Mammary epithelial cell (primary cell): ENCODE measurements at places on chromosomes 7 and 10.

DNA sequence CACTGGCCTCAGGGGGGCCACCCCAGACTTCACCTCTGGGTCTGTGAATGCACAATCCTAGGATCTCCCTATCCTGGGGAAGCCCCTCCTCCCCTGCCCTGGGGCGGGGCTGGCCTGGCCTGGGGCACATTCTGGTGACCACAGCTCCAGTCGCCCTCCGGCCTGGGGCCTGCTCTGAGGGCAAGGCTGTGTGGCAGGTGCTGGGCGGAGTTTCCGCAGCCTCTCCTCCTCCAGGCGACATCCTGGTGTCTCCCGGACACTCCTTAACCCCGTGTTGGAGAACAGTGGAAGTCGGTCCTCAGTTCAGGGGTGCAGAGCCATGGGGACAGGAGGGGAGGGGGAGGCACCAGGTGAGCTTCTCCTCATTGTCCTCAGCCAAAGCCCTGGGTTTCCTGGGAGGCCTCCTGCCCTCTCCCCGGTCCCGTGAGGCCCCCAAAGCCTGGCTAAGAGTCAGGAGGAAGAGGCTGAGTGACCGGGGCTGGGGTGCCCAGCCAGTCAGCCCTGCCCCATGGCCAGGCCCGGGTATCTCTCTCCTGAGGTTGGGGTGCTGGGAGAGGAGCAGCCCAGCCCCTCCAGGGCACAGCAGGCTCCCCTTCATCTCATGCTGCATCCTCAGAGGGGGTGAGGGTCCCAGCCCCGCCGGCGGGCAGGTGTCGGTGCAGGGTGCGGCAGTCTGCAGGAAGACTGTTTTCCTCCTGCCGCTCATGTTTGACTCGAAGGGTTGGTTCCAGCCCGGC lies 22.6 kb downstream of the UNCX start:
- no peak for DNase-seq

- no peak for DNase-seq
These were observed 886 bp downstream of the NSUN6 start for GRCh38 chr10:18650404-18650997.

- no peak for DNase-seq
These were observed 432.5 kb downstream of the KCNMA1 start for GRCh38 chr10:77205135-77205534.

DNA sequence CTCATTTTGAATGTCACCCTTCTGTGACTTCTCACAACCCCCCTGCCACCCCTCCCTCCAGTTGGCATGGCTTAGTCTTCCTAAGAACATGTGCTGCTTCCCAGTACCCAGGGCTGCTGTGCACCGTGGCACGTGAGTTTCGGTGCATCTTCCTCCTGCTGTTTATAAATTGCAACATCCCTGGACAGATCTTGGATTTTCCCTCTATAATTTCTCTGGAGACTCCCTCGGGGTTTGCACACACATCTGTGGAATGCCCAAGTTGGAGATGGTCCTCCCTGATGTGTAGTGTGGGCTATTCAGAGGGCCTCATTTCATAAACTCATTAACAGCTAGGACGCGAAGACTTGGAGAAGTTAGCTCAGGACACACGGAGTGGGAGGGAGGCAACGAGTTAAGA lies 52.9 kb downstream of the IKZF1 start:
- DNase-seq: no peak

DNA sequence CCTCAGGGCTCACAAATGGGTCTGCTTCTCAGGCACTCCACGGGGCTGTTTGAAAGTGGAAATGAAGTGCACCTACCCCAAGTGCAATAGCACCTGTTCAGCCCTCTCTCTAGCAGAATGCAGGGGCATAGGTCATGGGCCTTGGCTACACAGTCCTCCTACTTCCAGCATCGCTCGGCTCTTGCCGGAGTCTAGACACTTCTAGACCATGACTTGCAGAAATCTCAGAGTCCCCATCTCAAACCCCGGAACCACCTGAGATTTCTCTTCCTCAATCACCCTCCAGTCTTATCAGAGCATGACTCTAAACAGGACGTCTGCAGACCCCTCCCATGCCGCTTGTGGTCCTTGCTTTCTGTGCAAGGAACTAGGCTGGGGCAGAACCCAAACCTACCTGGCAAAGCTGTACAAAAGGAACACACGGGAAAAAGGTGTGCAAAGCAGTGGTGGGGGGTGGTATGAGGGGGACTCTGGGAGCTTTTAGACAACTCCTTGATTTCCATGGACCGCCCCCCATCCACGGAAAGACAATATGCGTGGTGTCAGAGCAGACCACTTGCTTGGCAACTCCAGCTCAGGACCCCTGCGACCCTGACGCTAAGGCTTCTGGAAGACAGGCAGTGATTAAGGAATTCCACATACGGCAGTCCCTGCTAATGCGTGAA lies 13.8 kb downstream of the TMEM273 start:
- DNase-seq: no peak

DNA sequence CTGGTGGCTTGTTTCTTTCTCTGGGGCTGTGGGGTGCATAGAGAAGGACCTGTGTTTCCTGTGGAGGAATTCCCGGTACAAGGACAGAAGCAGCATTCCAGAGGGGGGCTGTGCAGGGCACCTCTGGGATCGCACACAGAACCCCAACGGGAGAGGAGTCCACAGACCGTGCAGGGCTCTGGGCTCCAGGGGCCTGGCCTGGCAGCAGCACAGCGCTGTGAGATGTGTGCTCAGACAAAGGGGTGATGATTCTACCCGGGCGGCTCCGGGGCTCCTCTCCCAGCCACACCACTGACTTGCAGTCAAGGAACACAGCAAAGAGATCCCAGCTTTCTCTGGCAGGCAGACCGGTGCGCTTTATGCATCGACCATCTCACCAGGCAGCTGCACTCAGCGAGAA lies 6.9 kb upstream of the SHH start:
- DNase-seq: no peak

DNA sequence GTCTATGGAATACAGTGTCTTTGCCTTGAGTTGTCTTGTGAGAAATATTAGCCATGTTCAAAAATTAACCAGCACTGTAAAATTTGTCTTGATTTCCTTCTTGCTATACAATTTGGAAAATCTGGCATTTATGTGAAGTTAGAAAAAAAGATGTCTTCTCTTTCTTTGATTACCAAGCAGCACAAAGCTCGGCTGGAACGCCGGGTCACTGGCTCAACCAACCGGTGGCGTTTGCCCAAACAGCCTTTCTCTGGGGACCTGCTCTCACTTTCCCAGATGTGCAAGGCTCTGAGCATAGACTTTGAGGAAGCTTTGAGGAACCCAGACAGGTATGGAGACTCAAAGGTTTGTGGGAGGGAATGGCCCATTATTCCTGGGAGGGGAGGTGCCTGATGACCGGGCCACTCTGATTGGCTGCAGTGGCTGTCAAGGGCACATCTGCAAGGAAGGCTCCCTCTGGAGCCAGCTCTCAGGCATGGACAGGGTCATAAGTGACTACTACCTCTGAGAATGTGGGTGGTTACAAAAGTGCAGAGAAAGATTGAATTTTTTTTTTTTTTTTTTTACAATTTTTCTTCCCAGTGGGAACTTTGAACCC lies 5.6 kb downstream of the BTBD16 start:
- no peak for DNase-seq

- no peak for DNase-seq
These were observed 57.4 kb upstream of the NEBL start for GRCh38 chr10:20954519-20954918.

GRCh38 chr10:78515873-78516153 lies 482.1 kb downstream of the RPS24 start:
- no peak for DNase-seq

- DNase-seq: no peak
These were observed 25.3 kb upstream of the FOXL3 start for GRCh38 chr7:264541-265191.

GRCh38 chr7:21028186-21028585 lies 241.5 kb upstream of the SP8 start:
- DNase-seq: peak; percentile 79

- DNase-seq: peak; percentile 23
These were observed 108.6 kb downstream of the SRI start for GRCh38 chr7:88111140-88111743.

DNA sequence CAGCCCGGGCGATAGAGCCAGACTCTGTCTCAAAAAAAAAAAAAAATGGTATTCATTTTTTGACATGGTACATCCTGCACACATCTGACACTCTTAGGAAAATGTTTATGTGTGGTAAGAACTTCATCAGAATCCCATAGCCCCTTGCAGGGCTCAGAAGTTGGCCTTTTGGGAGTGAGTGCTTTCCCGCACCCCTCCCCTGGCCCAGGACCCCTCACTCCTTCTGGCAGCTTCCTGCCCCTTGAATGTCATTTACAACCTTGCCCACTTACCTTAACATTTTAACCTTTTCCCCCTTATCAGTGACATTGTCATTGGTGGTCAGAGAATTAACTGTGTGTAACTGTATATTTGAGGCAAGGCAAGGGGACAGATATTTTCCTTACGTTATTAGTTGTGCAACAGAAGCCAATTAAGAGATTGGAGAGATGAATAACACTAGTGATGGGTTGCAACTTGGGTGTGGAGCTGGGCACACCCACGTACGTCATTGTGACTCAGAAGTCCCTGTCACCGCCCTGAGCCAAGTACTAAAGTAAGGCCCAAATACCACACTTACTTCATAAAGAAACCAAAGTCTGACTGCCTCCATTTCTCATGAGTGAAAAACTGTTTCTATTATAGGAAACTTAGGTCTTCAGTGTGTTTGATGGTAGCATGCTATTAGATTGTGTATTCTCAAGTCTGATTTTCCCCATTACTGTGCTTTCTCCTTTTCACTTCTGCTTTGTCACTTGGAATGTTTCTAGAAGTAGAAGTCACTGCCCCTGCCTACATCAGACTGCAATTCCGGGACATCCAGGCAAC lies 31.6 kb downstream of the OGDH start:
- DNase-seq: peak; percentile 95

- no peak for DNase-seq
These were observed 11.3 kb downstream of the ZNF680 start for GRCh38 chr7:64551375-64552142.

- no peak for DNase-seq
These were observed 352.7 kb downstream of the PHTF2 start for GRCh38 chr7:78151229-78151628.

DNA sequence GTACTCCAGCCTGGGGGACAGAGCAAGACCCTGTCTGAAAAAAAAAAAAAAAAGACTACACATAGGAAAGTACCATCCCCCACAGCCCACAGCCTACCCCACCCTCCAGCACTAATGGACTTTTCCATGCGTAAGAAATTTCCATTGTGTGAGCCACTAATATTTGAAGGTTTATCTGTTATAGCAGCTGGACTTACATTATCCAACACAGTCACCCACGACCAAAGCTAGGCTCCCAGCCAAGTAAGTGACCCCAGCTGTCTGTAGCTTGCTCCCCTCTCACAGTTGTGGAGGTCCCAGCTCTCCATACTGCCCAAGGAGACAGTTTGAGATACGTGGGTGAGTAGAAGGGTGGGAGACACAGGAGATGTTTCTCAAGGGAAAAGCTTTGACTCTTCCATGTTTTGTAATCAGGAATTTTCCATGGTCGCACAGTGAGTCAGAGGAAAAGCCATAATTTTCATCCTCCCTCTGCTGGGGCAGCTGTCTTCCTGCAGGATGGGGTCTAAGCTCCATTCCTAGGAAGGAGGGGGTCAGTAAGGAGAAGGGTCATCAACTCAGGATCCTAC lies 57.4 kb downstream of the CAV1 start:
- DNase-seq: no peak

DNA sequence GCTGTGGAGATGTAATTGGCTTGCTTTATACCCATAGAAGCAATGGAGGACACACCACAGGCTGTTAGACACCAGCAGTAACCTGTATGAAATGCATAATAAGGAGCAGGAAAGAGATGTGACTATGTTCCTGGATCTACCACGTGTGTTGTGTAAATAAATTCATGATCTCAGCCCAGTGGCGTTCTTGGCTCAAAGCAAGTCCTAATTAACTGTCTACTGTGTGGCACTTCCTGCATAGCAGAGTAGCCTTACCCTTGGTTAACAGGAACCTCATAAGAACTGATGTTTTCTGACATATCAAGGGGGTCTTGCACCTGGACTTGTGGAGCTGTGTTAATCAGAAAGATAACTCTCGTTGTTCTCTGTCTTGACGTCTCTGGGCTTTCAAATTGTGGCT lies 25.7 kb upstream of the FAM180A start:
- DNase-seq: peak; percentile 42

DNA sequence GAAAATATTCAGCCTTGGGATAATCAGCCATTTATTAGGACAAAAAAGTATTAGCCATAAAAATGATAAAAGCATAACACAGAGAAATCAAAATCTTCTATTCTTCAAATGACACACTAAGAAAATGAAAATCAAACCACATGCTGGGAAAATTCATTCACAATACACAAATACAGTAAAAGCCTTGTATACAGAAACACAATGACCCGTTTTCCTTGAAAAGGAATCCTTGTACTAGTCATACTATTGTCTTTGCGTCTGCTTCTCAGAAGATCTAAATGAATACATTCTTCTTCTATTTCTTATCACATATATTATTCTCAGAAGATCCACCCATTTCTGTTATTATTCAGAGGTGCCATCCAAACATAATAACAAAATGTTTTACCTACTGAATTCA lies 749.1 kb downstream of the CNTNAP2 start:
- no peak for DNase-seq

- no peak for DNase-seq
These were observed 90.7 kb upstream of the KIAA1217 start for GRCh38 chr10:24118246-24118645.

DNA sequence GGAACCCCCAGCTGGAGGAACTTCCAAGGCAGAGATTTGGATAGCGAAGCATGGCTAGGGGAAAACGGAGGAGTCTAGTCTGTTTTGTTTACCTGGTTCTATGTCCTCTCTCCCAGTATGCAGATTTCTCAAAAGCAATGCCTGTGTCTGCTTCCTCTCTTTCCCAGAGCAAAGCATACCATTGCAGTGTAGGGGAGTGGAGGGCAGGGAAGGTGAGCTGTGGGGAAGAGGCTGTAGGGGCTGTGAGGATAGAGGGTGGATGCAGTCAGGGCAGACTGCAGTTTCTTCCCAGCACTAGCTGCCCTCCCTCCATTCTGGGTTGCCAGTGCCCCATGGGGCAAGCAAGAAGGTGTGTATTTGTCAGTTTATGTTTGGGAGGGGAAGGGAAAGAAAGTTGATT lies 16.9 kb upstream of the TSPAN14 start:
- DNase-seq: no peak

DNA sequence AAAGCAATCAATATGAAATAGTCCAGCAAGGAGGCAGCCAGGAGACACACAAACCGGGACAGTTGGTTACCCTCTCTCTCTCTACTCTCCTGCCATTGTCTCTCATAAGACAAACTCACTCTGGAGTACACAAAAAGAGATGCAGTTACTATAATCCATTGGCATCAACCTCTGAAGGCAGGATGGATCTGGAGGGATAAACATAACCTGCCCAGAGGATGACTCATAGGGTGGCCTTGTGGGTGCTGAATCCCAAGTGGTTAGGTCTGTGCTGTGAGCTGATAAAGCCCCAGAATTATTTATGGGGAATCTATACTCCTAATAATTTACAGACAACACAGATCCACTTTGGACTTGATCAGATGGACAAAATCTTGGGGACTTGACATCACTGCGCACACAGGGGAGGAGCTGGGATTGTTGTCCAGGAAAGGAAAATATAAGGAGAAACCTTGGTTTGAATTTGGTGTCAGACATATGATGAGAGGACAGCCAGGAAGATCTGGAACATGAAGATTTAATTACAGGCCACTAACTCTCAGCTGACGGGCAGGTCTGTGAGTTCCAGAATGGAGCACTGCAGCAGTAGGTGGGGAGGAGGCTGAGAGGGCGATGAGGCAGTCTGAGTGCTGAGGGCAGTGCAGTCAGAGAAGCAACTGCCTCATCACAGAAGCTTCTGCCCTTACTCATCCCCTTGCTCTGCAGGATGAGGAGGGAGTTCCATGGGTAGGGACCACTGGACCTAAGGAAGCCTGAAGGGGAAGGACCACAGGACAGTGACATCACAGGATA lies 113.9 kb upstream of the PRSS58 start:
- DNase-seq: no peak
